ENCODE measurements at places on chromosomes 1 and 21.

- no peak for DNase-seq
Observed at GRCh38 chr1:51618715-51619114, 1.8 kb downstream of the OSBPL9 start.

GRCh38 chr1:154809436-154810413 lies 60.4 kb downstream of the KCNN3 start:
- DNase-seq = no peak

DNA sequence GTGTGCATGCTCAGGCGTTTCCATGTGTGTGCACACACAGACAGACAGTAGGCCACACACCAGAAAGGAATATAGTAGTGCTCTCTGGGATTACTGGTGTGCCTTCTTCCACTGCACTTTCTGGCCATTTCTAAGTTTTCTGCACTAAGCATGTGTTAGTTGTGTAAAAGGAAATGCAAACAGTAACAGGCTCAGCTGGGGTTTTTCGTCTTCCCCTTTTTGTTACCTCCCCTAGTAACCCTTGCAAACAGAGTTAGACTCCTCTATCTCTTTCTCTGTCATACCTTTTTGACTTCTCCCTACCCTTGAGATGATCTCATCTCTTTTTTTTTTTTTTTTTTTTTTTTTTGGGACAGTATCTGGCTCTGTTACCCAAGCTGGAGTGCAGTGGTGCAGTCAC lies 196.3 kb downstream of the SDCCAG8 start:
- no peak for DNase-seq

DNA sequence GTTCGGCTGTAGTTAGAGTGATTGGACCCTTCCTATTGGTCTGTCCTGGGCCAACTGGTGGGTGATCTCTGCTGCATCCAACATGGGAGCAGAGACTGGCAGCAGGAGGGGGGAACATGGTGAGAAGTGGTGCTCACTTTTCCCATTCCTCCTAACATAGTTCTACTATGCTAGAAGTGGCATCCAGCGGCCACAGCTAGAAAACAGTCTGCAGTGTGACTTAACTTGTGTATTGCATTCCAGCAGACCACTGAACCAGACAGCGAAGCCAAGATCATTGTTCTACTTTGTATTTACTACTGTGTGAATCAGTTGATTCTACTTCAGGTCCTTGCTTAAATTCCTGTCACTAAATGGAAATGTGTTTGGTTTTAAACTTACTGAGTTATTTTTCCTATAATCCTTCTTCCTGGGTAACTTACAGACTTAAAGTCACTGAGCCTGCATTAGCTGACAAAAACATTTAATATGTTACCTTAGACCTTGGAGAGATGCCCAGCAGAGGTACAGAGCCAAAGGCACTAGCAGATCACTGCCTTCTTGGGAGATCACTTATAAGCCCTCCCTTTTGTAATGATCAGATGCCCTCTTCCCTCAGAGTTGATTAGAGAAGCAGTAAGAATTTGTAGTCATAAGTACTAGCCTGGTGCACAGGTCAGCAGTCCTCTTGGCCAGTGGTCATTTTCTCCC lies 8.2 kb downstream of the FABP3 start:
- DNase-seq = no peak
